ENCODE measurements at places on chromosomes 1 and 21.

DNA sequence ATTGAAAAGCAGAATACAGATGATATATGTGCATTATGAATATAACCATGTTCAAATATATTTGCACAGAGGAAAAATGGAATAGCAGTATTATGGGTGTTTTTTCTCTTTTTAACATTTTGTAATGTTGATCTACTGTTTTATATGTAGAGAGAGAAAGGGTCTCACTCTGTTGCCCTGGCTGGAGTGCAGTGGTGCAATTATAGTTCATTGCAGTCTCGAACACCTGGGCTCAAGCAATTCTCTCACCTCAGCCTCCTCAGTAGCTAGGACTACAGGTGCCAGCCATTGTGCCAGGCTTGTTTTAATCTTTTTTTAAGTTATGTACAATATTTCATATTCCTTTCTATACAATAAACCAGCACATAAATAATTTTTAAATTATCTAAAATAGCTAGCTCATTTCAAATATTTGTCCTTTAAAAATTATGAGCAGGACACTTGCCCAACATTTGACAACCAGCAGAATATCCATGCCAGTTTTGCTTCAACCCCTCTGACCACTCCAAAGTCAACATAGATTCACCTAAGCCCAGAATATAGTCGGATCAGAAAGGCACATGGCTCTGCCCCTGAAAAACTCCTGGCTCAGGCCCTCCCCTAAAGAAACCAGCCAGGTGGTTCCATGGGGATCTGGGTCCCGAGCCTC, 29.8 kb downstream of the ZNF281 start:
- no peak for DNase-seq

DNA sequence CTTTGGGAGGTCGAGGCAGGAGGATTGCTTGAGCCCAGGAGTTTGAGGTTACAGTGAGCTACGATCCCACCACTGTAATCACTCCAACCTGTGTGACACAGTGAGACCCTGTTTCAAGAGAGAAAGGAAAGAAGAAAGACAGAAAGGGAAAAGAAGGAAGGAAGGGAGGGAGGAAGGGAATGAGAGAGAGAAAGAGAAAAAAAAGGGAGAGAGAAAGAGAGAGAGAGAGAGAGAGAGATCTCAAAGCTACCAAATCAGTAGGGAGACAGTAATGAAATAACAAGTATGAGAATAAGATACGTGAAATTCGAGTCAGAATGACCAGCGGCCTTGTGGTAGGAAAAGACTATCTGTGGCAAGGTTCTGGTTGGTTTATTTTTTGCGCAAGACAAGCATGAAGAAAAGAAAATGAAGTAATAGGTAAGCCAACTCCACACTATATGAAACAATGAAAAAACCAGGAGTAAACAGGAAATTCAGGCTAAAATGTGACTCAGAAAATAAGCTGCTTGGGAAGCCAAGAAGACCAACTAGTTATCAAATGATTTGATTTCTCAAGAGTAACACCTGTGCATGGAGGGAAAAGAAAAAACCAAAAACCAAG, 8.9 kb downstream of the MTF1 start:
- no peak for DNase-seq

DNA sequence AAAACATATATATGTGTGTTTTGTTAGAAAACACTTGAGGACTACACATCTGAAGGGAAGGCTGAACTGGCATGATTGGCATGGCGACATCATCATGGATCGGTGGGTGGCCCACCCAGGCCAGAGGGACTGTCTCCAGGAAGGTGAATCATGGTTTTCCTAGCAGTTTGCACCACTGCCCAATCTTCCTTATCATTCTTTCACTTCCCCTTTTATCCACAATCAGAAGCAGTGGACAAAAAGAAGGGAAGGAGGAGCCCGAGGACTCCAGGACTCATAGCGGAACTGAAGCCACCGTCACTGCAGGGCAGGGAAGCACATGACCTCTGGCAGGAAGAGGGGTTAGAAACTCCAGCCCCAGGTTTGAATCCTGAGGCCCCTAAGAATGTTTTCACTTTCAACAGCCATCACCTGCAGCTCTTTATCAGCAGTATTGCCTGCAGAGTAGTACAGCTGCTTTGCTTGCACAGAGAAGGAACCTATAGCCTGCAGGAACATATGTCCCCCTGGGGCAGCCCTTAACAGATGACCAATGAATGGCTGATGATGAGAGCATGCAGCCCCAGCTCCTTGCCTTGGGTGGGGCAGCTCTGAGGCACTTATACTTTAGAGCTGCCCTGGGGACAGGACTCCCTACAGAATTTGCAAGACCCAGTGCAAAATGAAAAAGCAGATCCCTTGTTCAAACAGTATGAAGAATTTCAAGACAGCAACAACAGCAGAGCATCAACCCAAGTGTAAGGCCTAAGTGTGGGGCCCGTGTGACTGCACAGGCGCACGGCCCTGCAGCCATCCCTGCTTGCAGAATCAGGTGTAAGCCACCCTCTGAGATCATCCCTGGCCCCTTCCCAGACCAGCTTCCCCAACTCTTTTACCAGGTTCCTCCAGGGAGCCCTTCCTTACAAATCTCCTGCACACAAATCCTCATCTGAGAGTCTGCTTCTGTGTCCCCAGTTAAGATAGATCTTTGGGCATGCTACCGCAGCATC, 241.8 kb upstream of the IRF2BP2 start:
- no peak for DNase-seq

DNA sequence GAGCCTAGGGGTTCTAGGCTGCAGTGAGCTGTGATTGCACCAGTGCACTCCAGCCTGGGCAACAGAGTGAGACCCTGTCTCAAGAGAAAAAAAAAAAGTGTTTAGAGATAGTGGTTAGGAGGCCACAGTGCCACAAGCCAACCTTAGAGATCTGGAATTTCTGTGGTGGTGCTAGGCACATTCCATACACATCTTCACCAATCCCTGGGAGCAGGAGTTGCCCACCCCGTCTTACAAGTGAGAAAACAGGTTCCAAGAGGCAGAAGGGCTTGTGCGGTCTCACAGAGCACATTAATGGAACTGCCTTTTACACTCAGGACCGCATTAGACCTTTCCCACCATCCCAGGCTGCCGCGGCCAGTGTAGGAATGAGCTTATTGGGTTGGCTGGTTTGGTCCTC, 93.2 kb downstream of the EPHB2 start:
- DNase-seq = no peak

GRCh38 chr1:155053531-155054105, 2.5 kb downstream of the ADAM15 start:
- no peak for DNase-seq

DNA sequence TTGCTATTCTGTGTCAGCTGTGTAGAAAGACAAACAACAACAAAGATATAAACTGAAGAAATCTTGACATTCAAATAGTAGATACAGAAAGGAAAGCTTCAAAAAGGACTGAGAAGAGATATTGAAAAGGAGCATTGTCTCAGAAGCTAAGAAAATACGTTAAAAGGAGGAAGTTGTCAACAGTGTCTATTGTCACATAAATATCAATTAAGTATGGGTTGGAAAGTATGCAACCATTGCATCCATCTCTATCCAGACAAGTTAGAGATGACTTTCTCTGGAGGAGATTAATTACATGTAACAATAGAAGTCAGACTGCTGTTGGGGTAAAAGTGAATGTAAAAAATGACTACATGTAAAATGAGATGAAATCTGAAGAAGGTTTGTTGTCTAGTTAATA, 29.7 kb upstream of the BRINP3 start:
- DNase-seq = no peak

GRCh38 chr1:47186267-47187185, 3.3 kb downstream of the PDZK1IP1 start:
- no peak for DNase-seq

- no peak for DNase-seq
Measured at GRCh38 chr1:214991691-214992315, 90.7 kb upstream of the KCNK2 start.

- no peak for DNase-seq
Measured at GRCh38 chr1:101474039-101474665, 237.3 kb downstream of the S1PR1 start.

- no peak for DNase-seq
Measured at GRCh38 chr1:31605908-31606427, 11.5 kb upstream of the HCRTR1 start.

- DNase-seq = no peak
Measured at GRCh38 chr1:98749152-98749756, 87.7 kb downstream of the SNX7 start.

GRCh38 chr1:25897754-25898153, 8.5 kb downstream of the STMN1 start:
- DNase-seq = no peak

DNA sequence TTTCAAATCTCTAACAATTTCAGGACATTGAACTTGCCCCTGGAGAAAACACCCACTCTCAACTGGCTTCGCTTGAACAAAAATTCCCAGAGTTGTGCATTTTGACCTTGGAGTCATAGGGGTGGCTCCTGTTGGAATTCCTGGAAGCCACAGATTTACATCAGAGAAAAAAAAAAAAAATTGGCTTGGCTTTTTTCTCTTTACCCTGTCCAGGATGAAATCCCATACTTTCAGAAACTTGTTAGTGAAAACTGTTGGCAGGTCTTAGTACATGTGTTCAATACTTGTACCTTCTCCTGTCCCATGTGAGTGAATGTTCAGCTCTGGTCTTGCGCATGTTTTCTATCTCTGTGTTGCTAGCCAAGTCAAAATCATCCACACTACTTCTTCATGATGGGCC, 228.8 kb downstream of the TGFB2 start:
- no peak for DNase-seq

- no peak for DNase-seq
Measured at GRCh38 chr21:42437786-42438185, 34.1 kb downstream of the UBASH3A start.

- no peak for DNase-seq
Measured at GRCh38 chr1:228364068-228364705, 42.4 kb downstream of the TRIM11 start.

DNA sequence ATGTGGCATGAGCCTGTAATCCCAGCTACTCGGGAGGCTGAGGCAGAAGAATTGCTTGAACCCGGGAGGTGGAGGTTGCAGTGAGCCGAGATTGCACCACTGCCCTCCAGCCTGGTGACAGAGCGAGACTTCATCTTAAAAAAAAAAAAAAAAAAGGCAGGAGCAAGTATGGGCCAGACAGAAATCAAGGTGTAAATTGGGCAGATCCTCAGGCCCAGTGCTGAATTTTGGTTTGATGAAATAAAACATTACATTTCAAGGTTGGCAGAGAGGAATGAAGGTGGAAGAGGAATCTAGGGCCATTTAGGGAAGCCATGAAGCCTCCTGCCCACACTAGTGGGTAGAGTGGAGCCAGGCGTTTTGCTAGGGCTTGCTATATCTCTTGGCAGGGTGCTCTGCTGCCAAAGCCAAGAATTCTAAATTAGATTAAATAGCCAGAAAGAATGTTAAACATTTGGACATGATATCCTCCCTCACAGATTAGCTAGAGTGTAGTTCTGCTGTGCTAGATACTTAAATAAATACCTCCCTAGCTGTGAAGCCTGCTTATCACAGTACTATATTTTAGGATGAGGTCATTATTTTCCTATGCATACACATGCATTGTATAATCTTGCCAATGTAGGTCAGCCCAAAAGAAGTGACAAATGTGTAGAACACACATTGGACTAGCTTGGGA, 16.6 kb upstream of the LGALS8 start:
- DNase-seq = no peak

DNA sequence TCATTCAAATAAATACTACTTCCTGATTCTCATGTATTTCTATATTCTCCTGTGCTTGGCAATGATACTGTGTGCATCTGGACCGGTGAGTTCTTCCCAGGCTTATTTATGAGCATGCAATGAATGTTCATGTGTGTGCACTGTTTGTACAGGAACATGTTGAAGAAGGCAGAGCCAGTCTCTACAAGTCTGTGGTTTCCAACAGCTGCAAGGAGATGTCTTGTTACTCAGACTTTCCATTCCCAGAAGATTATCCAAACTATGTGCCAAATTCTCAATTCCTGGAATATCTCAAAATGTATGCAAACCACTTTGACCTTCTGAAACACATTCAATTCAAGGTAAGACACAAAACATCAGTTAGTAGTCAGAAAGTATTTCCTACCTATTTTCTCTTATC, 19.1 kb downstream of the FMO1 start:
- no peak for DNase-seq

GRCh38 chr1:201489643-201490261, 17.2 kb downstream of the CSRP1 start:
- no peak for DNase-seq

DNA sequence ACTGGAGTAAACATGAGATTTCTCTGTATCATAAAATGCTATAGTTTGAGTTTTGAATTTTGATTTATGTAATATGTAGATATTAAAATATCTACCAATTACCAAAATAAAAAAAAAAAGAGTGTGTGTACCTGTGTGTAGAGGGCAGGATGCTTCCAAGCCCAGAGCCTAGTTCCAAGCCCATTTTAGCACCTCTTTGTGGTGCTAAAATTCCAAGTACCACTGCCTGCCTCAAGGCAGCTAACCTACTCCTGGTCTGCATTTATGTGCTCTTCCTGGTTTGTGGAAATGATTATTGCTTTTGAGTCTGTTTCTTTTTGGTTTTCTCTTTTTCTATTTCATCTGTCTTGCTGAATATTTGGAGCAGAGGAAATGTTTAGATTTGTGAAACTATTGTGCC, 8.7 kb upstream of the POU2F1 start:
- no peak for DNase-seq

- no peak for DNase-seq
Measured at GRCh38 chr1:185556561-185556960, 177.6 kb upstream of the HMCN1 start.

DNA sequence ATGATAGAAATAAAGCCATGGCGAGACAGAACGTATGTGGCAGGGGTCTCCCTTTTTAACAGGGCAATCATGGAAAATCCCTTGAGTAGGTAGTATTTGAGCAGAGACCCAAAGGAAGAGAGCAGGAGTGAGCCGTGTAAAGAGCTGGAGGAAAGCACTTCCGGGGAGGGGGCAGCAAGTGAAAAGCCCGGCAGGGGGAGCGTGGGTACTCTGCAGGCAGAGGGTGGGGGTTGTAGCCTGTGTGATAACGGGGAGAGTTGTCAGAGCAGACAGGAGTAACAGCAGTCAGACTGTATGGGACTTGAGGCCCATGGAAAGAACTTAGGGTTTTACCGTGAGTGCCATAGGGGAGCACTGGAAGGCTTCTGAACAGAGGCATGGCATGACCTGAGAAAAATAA, 51.1 kb upstream of the LDLRAP1 start:
- no peak for DNase-seq

GRCh38 chr21:46564391-46564790, 40.5 kb downstream of the S100B start:
- no peak for DNase-seq

- peak; percentile 80 for DNase-seq
Measured at GRCh38 chr1:9717193-9718005, 65.9 kb downstream of the PIK3CD start.

GRCh38 chr1:242100921-242101320, 102.0 kb upstream of the MAP1LC3C start:
- DNase-seq = no peak

- DNase-seq = no peak
Measured at GRCh38 chr1:179632868-179633267, 41.2 kb downstream of the TDRD5 start.

DNA sequence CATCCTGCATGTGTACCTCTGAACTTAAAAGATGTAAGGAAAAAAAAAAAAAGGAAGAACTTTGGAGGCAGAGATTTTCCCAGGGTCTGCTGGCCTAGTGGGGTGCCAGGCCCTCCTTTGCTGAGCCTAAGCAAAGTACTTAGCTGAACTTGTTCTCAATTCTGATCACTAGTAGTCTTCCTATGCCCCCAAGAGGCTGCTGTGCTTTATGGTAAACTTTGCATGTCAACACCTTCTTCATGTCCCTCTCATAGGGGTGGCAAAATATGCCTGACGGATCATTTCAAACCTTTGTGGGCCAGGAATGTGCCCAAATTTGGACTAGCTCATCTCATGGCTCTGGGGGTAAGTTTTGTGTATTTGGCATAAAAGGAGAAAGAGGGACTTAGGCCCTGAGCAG, 1.4 kb upstream of the USP21 start:
- no peak for DNase-seq

GRCh38 chr1:26370591-26371382, 1.8 kb downstream of the ZNF683 start:
- no peak for DNase-seq
